ENCODE measurements at places on chromosomes 6 and 20.
A peak's percentile ranks its signal among the peaks of the same experiment; 100 is the strongest.

GRCh38 chr20:48904566-48905296 lies 16.8 kb upstream of the ARFGEF2 start:
- peak; percentile 27 for DNase-seq

GRCh38 chr6:88342336-88342735 lies 176.2 kb upstream of the CNR1 start:
- no peak for DNase-seq

- no peak for DNase-seq
Measured at GRCh38 chr20:20439602-20440190, 71.8 kb downstream of the INSM1 start.

- no peak for DNase-seq
Measured at GRCh38 chr20:11429168-11429567, 488.5 kb upstream of the BTBD3 start.

GRCh38 chr6:3376893-3377535 lies 79.8 kb downstream of the SLC22A23 start:
- DNase-seq = no peak

GRCh38 chr6:99467509-99468106 lies 42.5 kb upstream of the PNISR start:
- no peak for DNase-seq

DNA sequence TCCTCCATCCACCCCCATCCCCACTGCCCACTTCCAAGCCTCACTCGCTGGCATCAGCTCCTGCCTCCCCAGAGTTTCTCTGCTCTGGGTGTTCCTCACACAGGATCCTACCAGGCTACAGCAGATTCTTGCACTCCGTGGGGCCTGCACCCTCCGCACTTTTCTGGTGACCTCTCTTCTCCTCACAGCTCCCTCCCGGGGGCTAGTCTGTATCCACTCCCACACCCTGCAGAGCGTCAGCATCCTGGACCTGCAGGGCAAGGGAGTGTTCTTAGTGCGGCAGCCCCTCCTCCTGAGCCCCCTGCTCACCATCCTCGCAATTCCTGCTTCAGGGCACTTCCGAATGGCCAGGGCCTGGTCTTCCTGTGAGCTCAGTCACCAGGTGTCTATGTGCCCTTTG lies 224.2 kb downstream of the DLL1 start:
- DNase-seq = no peak
